ENCODE measurements at places on chromosomes 3 and 15. TPM values are rescaled to one million over a fixed set of nuclear protein-coding genes. Genes with fewer than 3 reads are reported as not detected.

Gene SCAPER
- 16.6 TPM for total RNA-seq

Gene TFDP2
- 33.7 TPM for total RNA-seq

Gene SLC4A7
- total RNA-seq = 28.0 TPM

Gene DLL4
- total RNA-seq = 15.9 TPM

Gene NBEAL2
- 51.4 TPM for total RNA-seq

Gene SKOR1
- 0.49 TPM for total RNA-seq

Gene ALS2CL
- total RNA-seq = 58.9 TPM

Gene CHMP2B
- 79.0 TPM for total RNA-seq

Gene GOLGA6L1
- not detected for total RNA-seq

Gene RTP2
- not detected for total RNA-seq

Gene SLC2A2
- not detected for total RNA-seq

GRCh38 chr15:94761574-94761973 lies 530.2 kb downstream of the MCTP2 start:
- DNase-seq = no peak

DNA sequence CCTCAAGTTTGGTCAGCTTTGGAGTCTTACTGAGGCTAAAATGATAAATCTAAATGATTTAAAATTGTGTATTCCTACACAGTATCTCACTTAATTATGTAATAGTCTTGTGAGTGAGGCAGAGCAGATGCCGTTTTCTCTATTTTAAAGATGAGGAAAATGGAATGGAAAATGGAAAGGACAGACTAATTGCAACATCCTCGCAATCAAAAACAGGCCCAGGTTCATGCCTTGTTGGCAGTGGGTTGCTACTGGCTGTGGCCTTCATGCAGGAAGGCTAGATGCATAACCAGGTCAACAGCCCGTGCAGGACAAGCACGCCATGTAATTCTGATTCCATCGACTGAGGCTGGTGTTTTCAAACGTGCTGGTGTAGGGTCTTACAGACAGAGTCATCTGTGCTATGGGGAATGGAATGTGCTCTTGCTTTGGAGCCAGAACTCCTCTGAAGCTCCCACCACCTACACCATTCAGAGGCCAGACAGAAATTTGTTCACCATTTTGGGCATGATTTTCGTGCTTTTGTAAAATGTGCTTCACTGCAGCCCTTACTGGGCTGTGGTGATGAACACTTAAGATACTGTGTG lies 37.9 kb downstream of the MLH1 start:
- DNase-seq = no peak

DNA sequence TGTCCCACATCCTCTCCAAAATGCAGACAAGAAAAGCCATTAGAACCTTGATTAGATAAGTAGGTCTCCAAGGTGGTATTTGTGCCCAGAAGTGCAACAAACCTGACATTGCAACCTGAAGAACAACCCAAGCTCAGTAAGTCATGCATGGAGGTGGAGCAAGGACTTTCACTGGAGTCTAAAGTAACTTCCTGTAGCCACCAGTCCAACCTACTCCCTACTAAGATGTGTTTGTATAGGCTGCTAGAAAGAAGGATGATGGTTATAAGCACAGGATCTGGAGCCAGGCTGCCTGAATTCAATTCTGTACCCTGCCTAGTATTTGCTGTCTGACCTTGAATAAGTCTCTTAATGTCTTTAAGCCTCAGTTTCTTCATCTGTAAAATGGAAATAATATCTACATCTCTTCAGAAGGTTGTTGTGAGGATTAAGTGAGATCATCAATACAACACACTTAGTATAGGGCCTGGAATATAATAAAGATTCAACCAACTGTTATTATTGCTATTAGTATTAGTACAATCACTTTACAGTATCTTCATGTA lies 32.3 kb downstream of the HDC start:
- no peak for DNase-seq

- no peak for DNase-seq
Measured at GRCh38 chr15:88839146-88839545, 35.9 kb downstream of the ACAN start.

DNA sequence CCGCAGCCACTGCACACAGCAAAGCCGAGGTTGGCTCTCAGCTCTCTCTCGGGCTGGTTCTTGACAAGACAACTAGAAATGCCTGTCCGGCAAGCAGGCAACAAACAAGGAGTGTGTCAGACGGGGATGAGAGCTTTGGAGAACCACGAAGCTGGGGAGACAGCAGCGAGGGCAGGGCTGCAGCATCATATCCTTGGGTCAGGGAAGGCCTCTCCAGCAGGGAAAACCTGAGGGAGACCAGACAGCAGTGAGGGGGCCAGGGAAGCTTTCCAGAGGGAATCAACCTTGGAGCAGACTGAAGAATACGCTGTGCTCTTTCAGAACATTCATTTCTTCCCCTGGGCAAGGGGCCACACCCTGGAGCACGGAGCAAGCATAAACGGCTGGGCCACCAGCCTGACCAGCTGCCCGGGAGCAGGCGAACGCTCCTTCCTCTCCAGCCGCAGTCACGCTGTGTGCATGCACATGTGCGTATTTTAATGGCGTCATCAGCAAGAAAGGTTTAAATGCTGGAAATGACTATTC lies 58.7 kb downstream of the CHSY1 start:
- no peak for DNase-seq

DNA sequence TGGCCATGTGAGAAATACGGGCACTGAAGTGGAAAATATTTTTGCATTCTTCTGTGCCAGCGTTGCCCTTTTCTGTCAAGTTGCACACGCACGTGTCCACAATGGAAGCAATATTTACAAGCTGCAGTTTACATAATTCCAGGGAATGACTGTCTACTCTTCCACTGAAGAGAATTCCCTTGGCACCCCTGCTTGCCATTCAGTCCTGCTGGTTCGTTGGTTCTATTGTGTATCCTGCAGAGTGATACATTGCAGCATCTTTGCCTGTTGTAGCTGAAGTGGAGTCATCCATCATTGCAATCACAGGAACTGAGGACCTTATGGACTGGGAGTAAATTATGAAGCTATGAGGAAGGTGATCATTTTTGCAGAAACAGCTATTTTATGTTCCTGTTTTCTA lies 759.4 kb downstream of the ROBO2 start:
- no peak for DNase-seq

GRCh38 chr3:159951540-159951939 lies 37.1 kb upstream of the IL12A start:
- DNase-seq = no peak

GRCh38 chr3:73236867-73237266 lies 175.4 kb downstream of the EBLN2 start:
- no peak for DNase-seq

DNA sequence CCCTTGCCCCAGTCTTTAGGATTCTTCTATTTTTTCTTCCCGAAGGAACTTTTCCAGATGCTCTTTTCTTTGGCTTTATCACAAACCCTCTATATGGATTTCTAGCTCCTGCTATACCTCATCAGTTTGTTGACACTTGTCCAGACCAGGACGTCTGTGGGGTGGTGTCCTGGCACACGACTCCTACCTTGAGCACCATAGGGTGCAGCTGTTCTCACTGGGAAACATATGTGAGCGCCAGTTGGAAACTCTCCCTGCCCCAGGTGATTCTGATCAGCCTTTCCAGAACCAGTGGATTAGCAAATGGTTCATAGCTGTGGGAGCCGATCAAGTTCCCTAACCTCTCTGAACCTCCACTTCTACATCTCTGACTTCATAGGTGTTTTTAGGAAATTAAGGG lies 40.6 kb upstream of the USP3 start:
- DNase-seq = peak; percentile 61

DNA sequence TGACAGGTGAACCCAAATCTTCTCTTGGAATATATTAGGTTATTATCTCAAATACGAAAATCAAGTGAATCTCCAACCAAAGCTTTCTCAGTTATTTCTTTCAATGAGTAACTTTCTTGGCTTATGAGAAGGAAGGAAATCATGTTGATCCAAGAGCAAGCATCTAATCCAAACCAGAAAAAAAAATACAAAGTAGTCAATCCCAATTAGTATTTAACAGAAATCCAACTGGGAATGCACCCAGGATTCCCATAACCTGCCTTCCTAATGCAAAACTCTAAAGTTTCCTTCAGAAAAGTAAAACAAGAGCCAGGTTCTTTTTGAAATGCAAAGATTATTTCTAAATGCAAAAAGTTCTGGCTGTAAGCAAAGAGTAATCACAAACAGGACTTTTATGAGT lies 289.3 kb downstream of the SHOX2 start:
- DNase-seq = no peak

DNA sequence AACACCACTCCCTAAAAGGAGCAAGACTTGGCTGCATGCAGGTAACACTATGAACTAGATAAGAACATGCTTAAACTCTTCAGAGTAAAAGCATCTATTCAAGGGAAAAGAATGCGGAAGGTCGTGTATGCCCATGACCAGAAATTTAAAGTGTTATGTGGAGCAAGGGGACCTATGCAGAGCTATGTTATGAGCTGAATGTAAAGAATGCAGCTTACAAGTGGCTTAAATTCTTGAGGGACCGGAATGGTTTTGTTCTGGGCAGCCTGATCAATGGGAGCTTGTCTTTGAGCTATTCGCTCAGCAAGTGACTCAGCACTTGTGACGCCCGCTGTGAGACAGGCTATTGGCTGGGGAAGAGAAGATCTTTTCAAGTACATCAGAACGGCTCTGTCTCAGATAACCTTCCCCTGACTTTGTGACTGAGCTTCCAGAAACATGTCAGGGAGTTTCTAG lies 367.5 kb upstream of the THBS1 start:
- DNase-seq = no peak

DNA sequence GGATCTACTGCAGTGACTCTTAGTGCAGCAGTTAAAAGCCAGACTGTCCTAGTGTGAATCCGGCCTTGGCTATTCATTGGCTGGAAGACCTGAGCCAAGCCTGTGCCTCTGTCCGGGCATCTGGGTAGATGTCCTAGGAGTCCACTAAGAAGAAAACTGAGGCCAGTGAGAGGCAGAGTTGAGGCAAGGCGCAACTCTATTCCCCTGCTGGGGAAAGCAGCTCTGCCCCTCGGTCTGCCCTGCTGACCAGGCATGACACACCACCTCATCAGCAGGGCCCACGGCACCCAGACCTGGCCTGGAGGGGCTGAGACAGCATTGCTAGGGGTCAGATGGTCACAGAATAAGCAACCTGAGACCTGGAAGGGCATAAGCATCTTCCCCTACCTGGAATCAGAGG lies 46.7 kb upstream of the ABHD2 start:
- no peak for DNase-seq

- no peak for DNase-seq
Measured at GRCh38 chr15:40911141-40911540, 16.9 kb downstream of the VPS18 start.

- DNase-seq = no peak
Measured at GRCh38 chr3:106190296-106190695, 321.5 kb upstream of the CBLB start.

GRCh38 chr3:126111566-126112475 lies 27.9 kb upstream of the SLC41A3 start:
- peak; percentile 7 for DNase-seq

DNA sequence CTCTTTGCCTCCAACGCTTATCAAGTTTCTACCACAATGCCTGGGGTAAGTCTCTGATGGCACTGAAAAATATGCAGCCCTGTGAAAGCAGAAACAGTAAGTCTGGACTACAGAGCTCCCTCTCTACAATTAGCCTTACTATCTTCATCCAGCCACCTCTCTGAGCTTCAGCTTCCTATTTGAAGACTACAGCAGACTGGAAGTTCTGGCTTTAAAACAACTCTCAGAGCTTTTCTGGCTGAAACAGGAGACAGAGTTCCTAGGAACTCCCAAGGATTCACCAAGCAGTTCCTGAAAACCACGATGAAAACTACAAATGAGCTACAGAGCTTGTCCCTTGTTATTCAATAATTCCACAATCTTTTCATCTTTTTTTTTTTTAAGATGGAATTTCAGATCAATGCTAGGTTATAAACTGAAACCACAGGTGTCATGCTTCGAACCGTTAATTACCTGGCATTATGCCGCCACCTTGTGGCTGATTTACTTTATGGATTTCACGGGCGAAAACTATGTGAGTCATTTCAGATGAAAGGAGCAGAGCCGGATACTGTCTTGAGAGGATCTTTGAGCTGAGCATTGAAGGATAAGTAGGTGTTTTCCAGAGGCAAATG lies 3.9 kb downstream of the CRYGS start:
- DNase-seq = peak; percentile 42

- no peak for DNase-seq
Measured at GRCh38 chr15:45376300-45376928, 1.9 kb downstream of the GATM start.

DNA sequence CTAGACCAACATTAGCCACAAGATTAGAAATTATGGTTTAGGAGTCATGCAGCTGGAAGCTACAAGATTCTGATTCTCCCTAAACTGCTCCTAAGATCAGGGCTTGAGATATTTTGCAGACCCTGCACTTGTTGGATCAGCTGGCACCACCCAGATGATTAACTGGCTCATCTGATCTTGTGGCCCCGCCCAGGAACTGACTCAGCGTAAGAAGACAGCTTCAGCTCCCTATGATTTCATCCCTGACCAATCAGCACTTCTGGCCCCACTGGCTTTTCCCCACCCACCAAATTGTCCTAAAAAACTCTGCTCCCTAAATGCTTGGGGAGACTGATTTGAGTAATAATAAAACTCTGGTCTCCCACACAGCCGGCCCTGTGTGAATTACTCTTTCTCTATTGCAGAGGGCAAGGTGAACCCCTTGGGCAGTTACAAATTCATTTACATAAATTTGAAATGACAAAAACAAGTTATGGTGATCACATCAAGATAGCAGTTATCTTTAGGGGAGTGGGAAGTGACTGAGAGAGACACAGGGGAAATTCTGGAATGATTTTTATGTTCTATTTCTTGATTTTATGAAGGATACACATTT lies 76.5 kb downstream of the CD200R1L start:
- no peak for DNase-seq

GRCh38 chr3:195352895-195353488 lies 82.0 kb upstream of the XXYLT1 start:
- no peak for DNase-seq

DNA sequence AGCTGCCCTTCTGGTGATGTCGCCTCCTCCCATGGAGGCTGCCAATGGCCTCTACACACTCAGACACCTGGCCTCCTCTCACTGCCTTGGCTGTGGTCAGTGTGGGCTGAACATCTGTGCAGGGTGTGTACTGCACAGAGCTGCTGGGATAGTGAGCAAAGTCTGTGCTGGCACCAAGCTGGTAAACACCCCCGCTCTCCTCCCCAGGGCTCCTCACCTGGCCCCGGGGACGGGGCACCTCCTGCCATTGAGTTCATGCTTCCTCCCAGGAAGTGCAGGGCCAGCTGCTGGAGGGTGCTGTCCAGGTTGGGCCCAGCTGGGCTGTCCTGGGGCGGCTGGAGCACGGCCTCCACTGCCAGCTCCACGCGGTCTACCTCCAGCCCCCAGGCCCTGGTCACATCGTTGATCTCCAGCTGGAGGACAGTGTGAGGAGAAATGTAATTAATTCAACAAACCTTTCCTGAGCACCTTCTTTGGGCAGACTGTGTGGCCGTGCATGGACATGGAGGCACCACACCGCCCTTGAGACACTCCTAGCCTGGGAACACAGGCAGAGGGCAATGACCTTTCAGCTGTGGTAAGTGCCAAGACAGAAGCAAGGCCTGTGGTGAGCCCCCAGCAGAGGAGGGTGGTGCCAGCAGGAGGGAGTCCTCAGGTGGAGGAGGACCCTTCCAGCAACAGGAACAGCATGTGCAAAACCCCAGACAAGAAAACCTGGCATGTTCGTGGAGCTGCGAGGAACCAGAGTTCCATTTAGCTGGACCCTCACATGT lies 6.8 kb downstream of the STOML1 start:
- no peak for DNase-seq

Measured in left colon (tissue), 2 donors.